Germinal center (tissue), 1 donor: ENCODE measurements at places on chromosomes 11 and 22.

DNA sequence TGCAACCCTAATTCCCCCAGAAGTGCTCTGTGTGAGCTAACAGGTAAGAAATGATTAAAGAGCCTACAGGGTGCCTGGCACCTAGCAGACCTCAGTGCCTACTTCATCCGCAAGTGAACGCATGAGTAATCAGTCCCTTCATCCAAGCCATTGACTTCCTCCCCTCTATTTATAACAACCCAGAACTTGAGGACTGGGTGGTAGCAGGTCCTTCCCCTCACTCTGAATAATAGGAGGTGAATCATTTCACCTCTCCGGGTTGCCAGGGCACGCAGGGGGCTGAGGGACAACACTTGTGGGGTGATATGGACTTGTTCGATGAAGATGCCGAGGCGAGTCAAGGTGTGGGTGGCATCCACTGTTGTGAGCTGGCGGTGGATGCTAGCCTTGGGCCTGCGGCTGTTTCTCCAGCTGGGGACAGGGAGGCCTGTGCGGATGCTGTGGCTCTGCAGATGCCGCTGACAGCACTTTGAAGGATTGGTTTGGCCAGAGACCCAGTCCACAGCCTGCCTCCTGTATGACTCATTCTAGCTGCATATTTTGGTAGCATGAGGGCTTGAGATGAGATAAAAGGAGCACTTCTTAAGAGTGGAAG lies 11.7 kb upstream of the SORL1-AS1 start:
- DNase-seq: no peak

GRCh38 chr11:79864882-79865281 lies 424.1 kb upstream of the TENM4 start:
- DNase-seq: no peak

GRCh38 chr11:11413776-11414175 lies 60.7 kb upstream of the CSNK2A3 start:
- DNase-seq: no peak

- DNase-seq: no peak
Measured at GRCh38 chr11:86174101-86175046, 70.2 kb upstream of the EED start.

GRCh38 chr22:22709719-22710445 lies 65.5 kb downstream of the GGTLC2 start:
- DNase-seq: no peak

DNA sequence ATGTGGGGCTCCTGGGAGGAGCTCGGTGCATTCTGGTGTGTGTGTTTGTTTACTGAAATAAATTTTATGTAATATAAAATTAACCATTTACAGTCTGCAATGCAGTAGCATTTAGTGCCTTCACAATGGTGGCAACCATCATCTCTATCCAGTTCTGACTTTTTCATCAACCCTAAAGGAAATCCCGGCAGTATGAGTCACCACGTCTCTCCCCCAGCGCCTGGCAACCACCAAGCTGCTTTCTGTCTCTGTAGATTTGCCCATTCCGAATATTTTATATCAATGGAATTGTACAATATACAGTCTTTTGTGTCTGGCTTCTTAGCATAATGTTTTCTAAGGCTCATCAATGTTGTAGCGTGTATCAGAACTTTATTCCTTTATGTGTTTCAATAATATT lies 300.5 kb downstream of the MIAT start:
- no peak for DNase-seq

- DNase-seq: no peak
Measured at GRCh38 chr22:37708580-37709444, 12.0 kb downstream of the TRIOBP start.

- DNase-seq: no peak
Measured at GRCh38 chr11:110859998-110860397, 147.8 kb upstream of the ARHGAP20 start.

GRCh38 chr11:70891844-70892380 lies 360.5 kb downstream of the SHANK2 start:
- DNase-seq: no peak

DNA sequence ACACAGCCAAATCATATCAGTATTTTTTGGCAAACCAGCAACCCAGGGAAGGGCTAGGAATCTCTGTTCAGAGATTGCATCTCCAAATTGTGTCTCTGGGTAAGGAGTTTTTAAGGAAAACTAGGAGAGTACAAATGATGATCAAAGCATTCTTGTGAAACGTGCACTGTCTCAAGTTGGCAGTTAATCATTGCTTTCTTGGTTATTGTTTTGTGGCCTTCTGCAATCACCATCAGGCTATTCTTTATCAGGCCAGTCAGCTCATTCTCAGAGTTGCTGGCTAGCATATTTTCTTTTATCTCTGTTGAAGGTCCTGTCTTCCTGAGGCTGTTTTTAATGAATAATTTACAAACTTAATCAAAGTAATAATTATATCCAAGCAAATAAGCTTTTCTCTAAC lies 129.1 kb upstream of the CCDC179 start:
- no peak for DNase-seq

DNA sequence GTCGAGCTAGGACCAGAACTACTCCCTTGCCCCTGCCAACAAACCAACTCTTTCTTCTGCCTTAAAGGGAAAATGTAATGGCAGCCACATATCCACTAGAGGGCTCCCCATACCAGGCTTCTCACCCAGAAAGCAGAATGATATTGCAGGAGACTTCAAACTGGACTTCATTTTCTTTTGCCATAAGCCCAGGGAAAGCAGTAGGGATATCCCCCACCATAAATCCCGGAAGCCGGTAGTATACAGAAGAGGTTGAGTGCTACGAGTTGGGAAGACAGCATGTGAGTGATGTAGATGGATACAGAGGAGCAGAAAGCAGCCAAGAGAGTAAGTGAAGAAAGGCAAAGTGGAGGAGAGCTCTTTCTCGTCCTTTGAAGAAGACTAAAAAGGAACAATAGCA lies 12.1 kb downstream of the PLAAT5 start:
- peak; percentile 60 for DNase-seq

GRCh38 chr11:115077740-115078139 lies 399.4 kb downstream of the NXPE2 start:
- no peak for DNase-seq

GRCh38 chr22:27133019-27133431 lies 475.6 kb downstream of the MIAT start:
- DNase-seq: no peak

GRCh38 chr22:42317008-42317407 lies 46.6 kb upstream of the TCF20 start:
- DNase-seq: no peak

DNA sequence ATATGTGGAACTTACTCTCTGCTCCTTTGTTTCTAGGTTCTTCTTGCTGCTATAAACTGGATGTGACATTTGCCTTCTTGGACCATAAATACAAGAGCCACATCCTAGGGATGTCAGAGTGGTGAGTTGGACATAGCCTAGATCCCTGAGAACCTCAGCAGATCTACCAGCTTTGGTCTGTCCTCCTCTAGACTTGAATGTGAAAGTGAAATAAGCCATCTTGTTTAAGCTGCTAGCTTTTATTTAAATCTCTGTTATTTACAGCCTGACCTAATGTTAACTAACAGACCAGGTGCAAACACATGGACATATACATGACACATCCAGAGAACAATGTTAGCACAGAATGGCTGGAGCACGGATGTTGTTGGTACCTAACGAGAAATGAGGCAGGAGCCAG lies 36.0 kb downstream of the SLN start:
- DNase-seq: no peak

DNA sequence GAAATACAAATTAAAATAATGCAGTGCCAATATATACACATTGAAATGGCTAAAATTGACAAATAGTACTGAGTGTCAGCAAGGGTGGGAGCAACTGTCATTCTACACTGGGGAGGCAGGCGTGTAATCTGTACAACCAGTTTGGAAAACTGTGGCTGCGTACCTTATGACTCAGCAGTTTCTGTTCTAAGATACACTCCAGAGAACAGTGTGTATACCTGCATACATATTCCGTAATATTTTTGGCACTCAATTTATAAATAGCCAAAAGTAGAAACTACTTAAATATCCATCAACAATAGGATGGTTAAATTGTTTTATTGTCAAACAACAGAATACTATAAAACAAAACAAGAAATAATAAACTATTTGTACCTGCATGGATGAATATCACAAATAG lies 57.6 kb downstream of the RNF169 start:
- no peak for DNase-seq

DNA sequence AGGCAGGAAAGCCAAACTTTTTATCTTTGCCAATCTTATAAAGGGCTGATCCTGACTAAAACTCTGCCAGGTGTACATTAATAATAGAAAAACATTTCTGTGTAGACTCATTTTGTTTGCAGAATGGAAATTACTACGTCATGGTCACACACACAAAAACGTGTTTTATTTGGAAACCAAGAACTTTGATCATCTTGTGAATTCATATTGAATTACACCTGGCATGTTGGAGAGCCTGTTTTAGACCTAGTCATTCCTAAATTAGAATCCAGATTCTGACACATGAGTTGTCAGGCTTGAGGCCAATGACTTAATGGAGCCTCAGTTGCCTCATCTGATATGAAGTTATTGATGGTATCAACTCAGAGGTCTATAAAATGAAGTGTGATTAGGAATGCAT lies 235.6 kb upstream of the TENM4 start:
- no peak for DNase-seq

DNA sequence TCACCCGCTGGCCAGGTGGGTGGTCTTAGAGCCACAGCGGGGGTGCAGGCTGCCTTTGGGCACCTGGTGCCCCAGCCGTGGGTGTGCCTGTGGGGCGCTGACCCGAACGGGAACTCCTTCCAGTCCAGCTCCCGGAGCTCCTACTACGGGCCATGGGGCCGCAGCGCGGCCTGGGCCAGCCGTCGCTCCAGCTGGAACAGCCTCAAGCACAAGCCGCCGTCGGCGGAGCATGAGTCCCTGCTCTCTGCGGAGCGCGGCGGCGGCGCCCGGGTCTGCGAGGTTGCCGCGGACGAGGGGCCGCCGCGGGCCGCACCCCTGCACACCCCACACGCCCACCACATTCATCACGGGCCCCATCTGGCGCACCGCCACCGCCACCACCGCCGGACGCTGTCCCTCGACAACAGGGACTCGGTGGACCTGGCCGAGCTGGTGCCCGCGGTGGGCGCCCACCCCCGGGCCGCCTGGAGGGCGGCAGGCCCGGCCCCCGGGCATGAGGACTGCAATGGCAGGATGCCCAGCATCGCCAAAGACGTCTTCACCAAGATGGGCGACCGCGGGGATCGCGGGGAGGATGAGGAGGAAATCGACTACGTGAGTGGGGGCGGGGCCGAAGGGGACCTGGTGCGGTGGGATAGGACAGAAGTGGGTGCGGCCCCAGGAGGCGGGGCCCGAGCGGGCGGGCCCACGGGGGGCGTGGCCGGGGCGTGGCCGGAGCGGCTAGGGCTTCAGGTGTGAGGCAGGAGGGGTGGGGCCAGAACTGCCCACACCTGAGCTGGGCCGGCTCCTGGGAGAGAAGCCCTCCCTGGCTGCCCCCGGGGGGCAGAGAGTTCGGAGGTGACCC lies 91.5 kb downstream of the CACNA1I start:
- DNase-seq: peak; percentile 67

DNA sequence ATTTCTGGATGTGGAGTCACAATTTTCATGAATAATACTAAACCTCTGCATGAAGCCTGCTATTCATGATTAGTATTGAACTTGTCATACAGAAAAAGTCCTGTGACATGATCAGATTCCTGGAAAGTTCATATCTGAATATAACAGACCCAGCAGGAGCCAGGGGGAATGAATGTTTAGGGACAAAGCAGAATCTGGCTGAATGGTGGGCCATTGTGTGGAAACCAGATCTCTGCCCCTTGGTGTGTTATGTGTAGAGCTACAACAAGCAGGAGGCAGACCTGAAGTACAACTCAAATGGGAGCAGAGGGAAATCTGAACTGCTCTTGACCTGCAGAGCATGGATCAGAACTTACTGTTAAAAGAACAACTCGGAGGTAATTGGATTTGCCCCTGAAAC lies 30.3 kb downstream of the KREMEN1 start:
- DNase-seq: no peak

- peak; percentile 18 for DNase-seq
Measured at GRCh38 chr11:111938687-111939160, 1.6 kb downstream of the DIXDC1 start.

- DNase-seq: no peak
Measured at GRCh38 chr11:33976495-33977199, 74.9 kb upstream of the CAPRIN1 start.

- DNase-seq: no peak
Measured at GRCh38 chr11:19398772-19399527, 158.2 kb upstream of the E2F8 start.

DNA sequence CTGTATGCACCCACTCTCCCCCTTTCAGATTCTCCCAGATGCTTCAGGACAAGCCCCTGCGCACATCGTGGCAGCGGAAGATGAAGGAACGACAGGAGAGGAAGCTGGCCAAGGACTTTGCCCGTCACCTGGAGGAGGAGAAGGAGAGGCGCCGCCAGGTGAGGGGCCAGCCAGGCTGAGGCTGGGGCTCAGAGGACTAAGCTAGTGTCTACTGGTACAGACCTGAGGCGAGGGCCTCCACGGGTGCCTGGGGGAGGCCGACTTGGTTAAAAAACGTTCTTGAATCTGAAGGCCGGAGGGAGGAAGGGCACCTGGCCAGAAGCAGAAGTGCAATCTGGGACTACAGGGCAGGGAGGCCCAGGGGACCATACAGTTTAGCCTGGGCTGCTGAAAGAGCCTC lies 6.0 kb downstream of the CCDC86 start:
- no peak for DNase-seq

- no peak for DNase-seq
Measured at GRCh38 chr11:56950510-56950909, 38.2 kb upstream of the OR5AK2 start.

GRCh38 chr22:38177926-38178604 lies 3.6 kb downstream of the PLA2G6 start:
- DNase-seq: no peak

- DNase-seq: peak; percentile 92
Measured at GRCh38 chr22:41688365-41689211, at the start of gene SNU13. Gene SNU13, minus strand, starts transcription at chr22:41688867. Its CDS starts 71 bp downstream, at chr22:41688796.

DNA sequence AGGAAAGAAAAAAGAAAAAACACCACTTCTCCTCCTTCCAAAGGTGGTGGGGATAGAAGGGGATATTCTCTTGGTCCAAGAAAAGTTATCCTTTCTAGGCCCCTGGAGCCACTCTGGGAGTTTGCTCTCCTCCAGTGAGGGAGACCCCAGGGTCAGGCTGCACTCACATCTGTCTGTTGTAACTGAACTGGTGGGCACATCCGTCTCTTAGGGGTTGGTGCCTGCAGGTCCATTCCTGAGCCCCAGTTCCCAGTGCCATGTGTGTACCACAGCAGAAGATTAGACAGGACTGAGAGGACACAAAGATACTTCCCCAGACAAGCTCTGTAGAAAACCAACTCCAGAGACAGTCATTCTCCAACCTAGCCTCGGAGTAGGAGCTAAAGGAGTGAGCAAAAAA lies 3.1 kb upstream of the ATG2A start:
- no peak for DNase-seq

- DNase-seq: no peak
Measured at GRCh38 chr11:35030716-35031213, 108.2 kb upstream of the CD44 start.
